ENCODE measurements at places on chromosomes 13 and 19. TPM values are rescaled to one million over a fixed set of nuclear protein-coding genes. Genes with fewer than 3 reads are reported as not detected.

The SHKBP1 gene
- 132 TPM for total RNA-seq

The ZNF333 gene
- total RNA-seq = 2.4 TPM

The CALM3 gene
- total RNA-seq = 191 TPM

The RFPL4AL1 gene
- total RNA-seq = not detected

The TTC9B gene
- total RNA-seq = 0.32 TPM

The RDH8 gene
- 0.24 TPM for total RNA-seq

The ZNF146 gene
- total RNA-seq = 134 TPM

The CLN5 gene
- total RNA-seq = 9.0 TPM

The N4BP2L1 gene
- total RNA-seq = 0.62 TPM

The VASP gene
- total RNA-seq = 226 TPM

The OSCAR gene
- 0.15 TPM for total RNA-seq

The MBD3L2B gene
- not detected for total RNA-seq

The SLC10A2 gene
- not detected for total RNA-seq

The TUBGCP3 gene
- total RNA-seq = 14.6 TPM

The ZNF547 gene
- 1.0 TPM for total RNA-seq

The ADGRE2 gene
- 0.43 TPM for total RNA-seq

The SLC7A10 gene
- not detected for total RNA-seq

The S1PR4 gene
- total RNA-seq = 0.12 TPM

The MICU2 gene
- 15.8 TPM for total RNA-seq

The LMTK3 gene
- total RNA-seq = 4.9 TPM

The IGLON5 gene
- total RNA-seq = 0.13 TPM

The ZNF730 gene
- total RNA-seq = not detected

The DIS3 gene
- 16.8 TPM for total RNA-seq

The ASF1B gene
- total RNA-seq = 28.1 TPM

The RASIP1 gene
- 0.29 TPM for total RNA-seq

The KLK15 gene
- total RNA-seq = not detected

The DACT3 gene
- 0.29 TPM for total RNA-seq

The SPRY2 gene
- total RNA-seq = 17.2 TPM

The CGB2 gene
- 0.33 TPM for total RNA-seq

The ZNF93 gene
- total RNA-seq = not detected

The FBN3 gene
- not detected for total RNA-seq

The CACNA1A gene
- total RNA-seq = 0.06 TPM

The TMEM38A gene
- 0.94 TPM for total RNA-seq

The ATP1A3 gene
- 5.9 TPM for total RNA-seq

The HSH2D gene
- 0.10 TPM for total RNA-seq

The DNASE2 gene
- total RNA-seq = 24.6 TPM

The MAP4K1 gene
- 0.97 TPM for total RNA-seq

The GADD45B gene
- 112 TPM for total RNA-seq

The SRRM5 gene
- total RNA-seq = 1.1 TPM

The ZNF160 gene
- total RNA-seq = 7.8 TPM

Measured in A549 treated with dexamethasone at 1 μM for 4 hours (cell line).